ENCODE measurements at places on chromosomes 7 and 10.

- DNase-seq: peak; percentile 54
Observed at GRCh38 chr7:7761974-7762779, 43.8 kb upstream of the RPA3 start.

GRCh38 chr10:24849051-24849450 is 103.4 kb downstream of the PRTFDC1 start:
- no peak for DNase-seq

DNA sequence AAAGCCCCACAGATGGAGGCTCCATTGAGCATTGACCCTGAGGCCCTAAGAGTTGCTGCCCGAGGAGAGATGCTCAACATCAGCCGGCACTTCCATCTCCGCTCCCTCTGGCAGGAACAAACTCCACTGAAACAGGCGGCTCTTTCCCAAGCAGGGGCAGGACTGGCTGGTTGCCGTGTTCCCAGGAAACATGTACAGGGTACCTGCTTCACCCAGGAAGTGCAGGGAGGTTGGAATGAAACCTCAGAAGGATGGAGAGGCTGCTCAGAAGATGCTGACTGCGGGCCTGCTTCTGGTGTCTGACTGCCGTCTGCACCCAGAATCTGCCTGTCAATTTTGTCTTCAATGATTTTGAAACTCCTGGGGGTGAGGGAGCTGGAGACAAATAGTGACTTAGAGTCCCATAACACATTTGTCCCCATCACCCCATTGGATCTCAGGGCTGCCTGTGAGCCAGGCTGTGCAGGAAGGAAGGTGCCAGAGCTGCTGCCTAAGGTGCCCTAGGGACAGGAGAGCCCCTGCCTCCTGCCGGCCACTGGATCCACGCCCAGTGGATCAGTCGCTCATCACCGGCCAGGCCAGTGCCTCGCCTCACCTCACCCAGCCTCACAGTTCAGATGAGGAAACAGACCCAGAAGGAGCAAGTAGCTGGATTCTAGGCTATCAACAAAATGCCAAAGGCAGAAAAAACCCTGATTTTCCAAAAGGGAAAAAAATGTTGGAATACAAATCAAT is 237.3 kb downstream of the PTPRN2 start:
- DNase-seq: no peak

- no peak for DNase-seq
Observed at GRCh38 chr7:47390914-47391313, 191.0 kb downstream of the TNS3 start.

DNA sequence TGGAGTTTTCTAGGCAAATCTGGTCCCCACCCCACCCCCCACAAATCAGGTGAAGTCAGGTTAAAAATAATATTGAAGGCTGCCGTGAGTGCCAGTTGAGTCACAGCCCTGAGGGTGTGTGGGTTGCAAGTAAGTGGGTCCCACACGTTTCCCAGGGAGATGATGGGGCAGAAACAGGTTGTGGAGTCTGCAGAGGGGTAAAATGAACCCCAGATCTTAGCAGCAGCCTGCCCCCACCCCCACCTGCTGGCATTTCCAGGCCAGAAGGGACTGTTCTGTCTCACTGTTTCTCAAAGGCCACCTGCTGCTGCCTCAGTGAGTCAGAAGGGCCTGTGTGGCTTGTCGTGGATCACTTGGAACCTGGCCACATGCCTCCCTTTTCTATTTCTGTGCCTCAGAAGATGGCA is 59.8 kb upstream of the SMNDC1 start:
- DNase-seq: peak; percentile 78

- no peak for DNase-seq
Observed at GRCh38 chr7:36191292-36191920, 38.4 kb downstream of the EEPD1 start.
